ENCODE measurements at places on chromosomes 16 and 17. TPM values are rescaled to one million over a fixed set of nuclear protein-coding genes. Genes with fewer than 3 reads are reported as not detected.

Gene PLCG2
- 8.2 TPM for total RNA-seq

GRCh38 chr17:82031885-82032627, 578 bp downstream of the RAC3 start:
- no peak for DNase-seq

- peak; percentile 63 for DNase-seq
These were observed 542 bp downstream of the CBX4 start for GRCh38 chr17:79838522-79839274.

DNA sequence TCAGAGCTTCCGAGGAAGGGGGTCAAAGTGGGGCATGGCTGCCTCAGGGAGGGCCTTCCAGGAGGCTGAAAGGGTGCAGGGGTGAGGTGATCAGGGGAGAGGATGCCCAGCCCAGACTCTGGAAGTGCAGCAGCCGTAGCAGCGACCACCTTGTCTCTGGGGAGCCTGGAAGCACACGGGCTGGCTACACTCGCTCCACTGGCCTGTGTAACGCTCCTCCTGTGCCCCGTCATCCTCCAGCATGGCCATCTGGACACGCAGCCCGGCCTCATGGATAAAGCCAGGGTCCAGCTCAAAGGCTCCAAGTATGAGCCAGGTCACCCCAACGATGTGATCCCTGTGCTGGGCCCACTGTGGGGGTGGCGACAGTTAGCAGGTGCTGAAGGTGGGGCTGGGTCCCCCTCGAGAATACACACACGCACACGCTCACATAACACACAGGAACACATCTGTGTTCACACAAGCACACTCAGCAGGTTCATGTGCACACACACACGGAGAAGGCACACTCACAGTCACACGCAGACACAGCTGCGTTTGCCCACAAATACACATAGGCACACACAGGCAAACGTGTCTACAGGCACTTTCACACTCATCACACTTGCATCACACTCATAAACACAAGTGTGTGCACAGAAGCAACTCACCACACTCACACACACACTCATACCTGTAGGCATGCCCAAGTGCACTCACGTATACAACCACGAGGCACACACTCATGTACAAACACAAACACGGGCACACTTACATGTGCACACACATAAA, 19.3 kb downstream of the POLR3K start:
- DNase-seq = no peak

DNA sequence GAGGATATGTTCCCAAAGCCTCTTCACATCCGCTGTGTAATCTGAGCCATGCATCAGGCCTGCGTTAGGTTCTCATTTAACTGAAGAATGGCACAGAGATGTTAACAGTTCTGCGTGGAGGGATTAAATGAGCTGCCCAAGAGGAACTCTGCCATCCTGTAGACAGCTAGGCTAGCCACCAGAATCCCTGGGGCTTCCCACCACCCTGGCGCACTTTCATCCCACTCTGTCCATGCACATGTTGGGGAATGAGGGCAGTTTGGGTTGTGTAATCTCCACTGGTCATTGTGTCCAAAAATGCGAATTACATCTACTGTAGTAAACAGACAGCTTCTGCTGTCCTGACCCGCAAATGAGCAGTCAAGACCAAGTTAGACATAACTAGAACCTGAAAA, 1.0 kb upstream of the GLG1 start:
- DNase-seq = no peak

DNA sequence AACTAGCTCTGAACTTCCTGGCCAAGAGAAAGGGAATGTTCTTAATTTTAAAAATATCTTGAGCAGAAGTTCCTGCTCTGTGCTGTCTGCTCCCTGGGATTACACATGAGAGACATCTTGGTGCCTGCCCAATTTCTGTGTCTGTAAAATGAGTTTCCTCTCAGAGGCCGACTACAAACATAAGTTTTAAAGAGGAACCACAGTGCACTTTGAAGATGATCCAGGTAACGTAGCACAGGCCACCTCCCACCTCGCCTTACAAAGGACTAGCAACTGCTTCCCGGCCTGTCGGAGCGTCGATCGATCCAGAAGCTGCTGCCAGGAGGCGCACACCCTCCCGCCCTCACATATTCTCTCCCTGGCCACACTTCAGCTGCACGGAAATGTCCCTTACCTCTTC, 55.0 kb upstream of the ATP2A3 start:
- DNase-seq = no peak

All from mammary epithelial cell (primary cell).